Ascending aorta (tissue), 2 donors: ENCODE measurements at places on chromosomes 7 and 10.
A peak's percentile ranks its signal among the peaks of the same experiment; 100 is the strongest.

- no peak for DNase-seq
- H3K4me1 ChIP-seq = peaks cover 9% of the 10 kb centered on the region
- H3K4me3 ChIP-seq = peak overlapping the region; percentile 93
- no peak overlapping the region for H3K27ac ChIP-seq
Measured at GRCh38 chr7:39624442-39624807, 1.1 kb downstream of the RALA start.

GRCh38 chr10:44197646-44198045, 187.3 kb downstream of the CXCL12 start:
- no peaks in the 10 kb centered on the region for H3K27me3 ChIP-seq
- no peak overlapping the region for H3K27ac ChIP-seq
- DNase-seq = no peak
- no peak overlapping the region for H3K4me3 ChIP-seq

DNA sequence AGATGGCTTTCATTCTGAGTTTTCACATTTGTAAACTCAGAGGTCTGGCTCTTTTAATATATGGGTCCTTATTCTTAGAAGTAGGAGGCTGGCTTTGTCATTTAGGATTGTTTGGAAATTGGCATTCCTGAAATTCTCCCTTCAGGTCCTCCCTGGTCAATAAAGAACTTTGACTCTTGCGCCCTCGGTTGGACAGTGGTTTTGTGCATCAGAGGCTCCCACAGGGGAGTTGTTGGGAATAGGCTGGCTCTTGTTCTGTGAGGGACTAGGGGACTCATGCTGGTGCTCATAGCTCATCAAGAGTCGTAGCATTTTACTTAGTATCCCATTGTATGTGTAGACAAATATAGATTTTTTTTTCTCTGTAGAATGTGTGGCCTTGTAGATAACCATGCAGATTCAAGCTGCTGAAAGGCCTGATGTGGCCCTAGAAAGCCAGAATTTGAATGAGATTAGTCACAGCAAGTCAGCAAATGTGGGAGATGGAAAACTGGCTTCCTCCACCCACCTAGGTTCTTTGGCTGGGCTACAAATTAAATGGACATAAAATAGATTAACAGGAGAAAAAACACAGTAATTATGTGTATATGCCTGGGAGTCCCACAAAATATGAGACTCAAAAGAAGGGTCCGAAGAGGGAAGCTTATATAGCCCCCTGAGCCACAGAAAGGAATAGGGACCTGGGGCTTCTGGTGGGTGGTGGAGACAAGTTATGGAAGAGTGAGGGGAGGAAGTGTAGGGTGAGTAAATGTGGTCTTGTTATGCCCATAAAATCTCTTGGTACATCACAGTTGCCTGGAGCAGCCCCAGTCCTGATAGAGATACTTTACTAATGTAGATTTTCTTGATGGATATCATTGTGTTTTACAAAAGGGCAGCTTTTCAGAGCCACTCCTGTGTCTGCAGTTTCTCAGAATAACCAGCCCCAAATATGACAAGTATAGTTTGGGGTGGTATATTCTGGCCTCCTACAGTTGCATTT, 94.6 kb upstream of the BTBD16 start:
- H3K4me3 ChIP-seq = no peak overlapping the region
- H3K27me3 ChIP-seq = no peaks in the 10 kb centered on the region
- no peak for DNase-seq
- H3K27ac ChIP-seq = no peak overlapping the region
- H3K36me3 ChIP-seq = peaks cover 5% of the 10 kb centered on the region
- no peaks in the 10 kb centered on the region for H3K4me1 ChIP-seq

GRCh38 chr7:103765901-103766300, 223.6 kb downstream of the RELN start:
- no peak overlapping the region for H3K27ac ChIP-seq
- H3K4me1 ChIP-seq = no peaks in the 10 kb centered on the region
- DNase-seq = no peak
- H3K36me3 ChIP-seq = no peaks in the 10 kb centered on the region
- no peak overlapping the region for H3K4me3 ChIP-seq

DNA sequence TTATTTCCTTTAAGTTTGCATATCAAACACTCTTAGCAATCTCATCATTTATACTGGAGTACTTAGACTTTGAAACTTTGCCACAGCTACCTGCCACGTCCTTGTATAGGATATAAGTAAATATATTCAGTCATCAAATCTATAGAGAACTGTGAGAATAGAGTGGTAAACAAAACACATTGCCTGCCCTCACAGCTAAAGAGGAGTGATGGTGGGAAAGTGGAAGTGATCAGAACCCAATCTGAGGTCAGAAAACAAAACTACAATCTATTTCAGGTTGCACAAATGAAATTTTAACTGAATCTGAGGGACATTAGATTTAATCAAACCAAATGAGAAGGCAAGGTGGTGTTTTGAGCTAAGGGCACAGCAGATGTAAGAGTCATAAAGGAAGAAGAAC, 74.8 kb downstream of the ZEB1 start:
- H3K4me1 ChIP-seq = no peaks in the 10 kb centered on the region
- DNase-seq = no peak
- H3K27ac ChIP-seq = no peak overlapping the region
- H3K36me3 ChIP-seq = no peaks in the 10 kb centered on the region

- no peaks in the 10 kb centered on the region for H3K4me1 ChIP-seq
- H3K27ac ChIP-seq = no peak overlapping the region
- H3K4me3 ChIP-seq = no peak overlapping the region
- no peaks in the 10 kb centered on the region for H3K27me3 ChIP-seq
Measured at GRCh38 chr7:81725812-81726127, 44.1 kb downstream of the HGF start.

- no peak overlapping the region for H3K27ac ChIP-seq
- no peak for DNase-seq
- no peaks in the 10 kb centered on the region for H3K27me3 ChIP-seq
- no peak overlapping the region for H3K4me3 ChIP-seq
- no peaks in the 10 kb centered on the region for H3K4me1 ChIP-seq
- H3K36me3 ChIP-seq = no peaks in the 10 kb centered on the region
Measured at GRCh38 chr7:39383136-39383535, 183.1 kb upstream of the YAE1 start.

DNA sequence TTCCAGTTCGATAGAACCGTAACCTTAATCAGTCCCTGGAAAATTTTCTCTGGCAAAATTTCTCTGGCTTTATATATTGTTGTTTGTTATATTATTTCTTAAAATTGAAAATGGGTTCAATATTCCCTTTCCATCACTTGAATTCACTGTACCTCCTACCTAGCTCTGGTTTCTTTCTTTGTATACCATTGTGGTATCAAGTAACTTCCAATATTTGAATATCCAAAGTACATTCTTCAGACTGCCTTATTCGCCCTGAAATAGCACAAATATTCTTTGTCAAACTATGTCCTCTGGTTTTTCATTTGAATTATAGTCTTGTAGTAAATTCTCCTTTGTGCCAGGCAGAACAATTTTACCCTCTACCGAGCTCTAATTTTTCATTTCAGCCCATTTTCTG, 541.6 kb downstream of the REEP3 start:
- DNase-seq = no peak
- H3K4me3 ChIP-seq = no peak overlapping the region
- no peak overlapping the region for H3K27ac ChIP-seq

DNA sequence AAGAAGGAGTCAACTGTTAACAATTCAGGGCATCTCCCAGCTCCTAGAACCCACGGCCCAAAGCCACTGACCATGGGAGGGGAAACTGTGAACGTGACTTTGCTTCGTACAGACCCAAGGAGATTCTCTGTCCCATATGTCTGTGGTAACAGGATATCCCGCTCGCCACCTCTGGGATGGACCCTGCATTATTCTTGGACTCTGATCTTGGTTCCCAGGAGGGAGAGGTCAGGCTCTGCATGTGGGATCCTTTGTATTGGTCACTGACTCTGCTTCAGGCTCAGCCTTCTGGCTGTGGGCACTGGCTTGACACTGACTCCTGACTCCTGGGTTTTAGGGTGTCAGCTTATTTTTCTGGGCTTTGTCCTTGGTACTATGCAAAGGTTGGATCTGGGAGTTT, 13.5 kb upstream of the MBL2 start:
- H3K27me3 ChIP-seq = no peaks in the 10 kb centered on the region
- no peak overlapping the region for H3K27ac ChIP-seq
- no peak for DNase-seq
- H3K36me3 ChIP-seq = no peaks in the 10 kb centered on the region

GRCh38 chr7:55546814-55547213, 25.5 kb downstream of the VOPP1 start:
- peak overlapping the region; percentile 12 for H3K27ac ChIP-seq
- H3K4me3 ChIP-seq = no peak overlapping the region
- H3K4me1 ChIP-seq = peaks cover 13% of the 10 kb centered on the region
- peak; percentile 73 for DNase-seq
- no peaks in the 10 kb centered on the region for H3K36me3 ChIP-seq

GRCh38 chr7:99928994-99929729, at the start of gene GJC3:
Gene GJC3 (minus strand): TSS chr7:99929620. CDS start chr7:99929620, 0 bp downstream.
- no peaks in the 10 kb centered on the region for H3K36me3 ChIP-seq
- H3K4me3 ChIP-seq = no peak within 1 kb of the TSS
- no peak within 1 kb of the TSS for H3K27ac ChIP-seq
- H3K27me3 ChIP-seq = no peaks in the 10 kb centered on the region
- H3K4me1 ChIP-seq = no peaks in the 10 kb centered on the region

DNA sequence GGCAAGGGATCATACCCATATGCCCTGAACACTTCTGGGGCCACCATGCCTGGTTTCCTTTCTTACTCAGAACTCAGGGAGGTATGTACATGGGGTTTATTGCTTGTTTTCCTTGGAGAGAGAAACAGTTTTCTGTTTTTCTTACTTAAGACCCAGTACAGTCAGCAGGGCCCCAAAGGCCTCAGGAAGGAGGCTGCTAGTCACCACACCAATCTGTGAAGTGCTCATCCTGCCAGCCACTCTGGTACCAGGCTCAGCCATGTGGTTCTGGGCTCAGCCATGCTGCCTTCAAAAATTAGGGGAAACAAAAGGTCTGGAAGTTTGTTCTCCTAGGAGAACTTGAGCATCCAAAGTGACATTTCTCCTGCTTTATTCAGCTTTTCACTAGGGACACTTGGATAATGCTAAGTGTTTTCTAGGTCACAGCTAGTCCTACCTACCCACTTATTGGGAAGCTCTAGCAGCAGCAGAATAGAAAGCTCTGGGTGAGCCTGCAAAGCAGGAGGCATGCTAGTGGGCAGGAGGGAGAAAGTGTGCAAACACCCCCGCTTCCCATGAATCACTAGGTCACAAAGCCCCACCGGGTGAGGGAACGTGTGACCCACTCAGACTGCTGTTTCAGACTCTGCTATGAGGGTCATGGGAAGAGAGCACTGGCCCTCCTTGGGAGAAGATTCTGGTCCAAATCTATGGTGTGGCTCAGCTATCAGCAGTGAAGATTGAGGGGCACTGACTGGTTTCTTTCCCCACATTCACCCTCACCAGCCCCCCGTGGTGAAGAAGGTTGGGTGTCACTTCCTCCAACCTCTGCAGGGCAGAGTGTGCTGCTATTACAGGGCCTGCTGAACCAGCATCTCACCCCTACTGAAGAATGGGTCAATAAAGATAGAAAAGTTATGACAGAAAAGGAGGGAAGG, 23.9 kb downstream of the NUDCD3 start:
- H3K27me3 ChIP-seq = no peaks in the 10 kb centered on the region
- H3K4me1 ChIP-seq = peaks cover 29% of the 10 kb centered on the region
- no peaks in the 10 kb centered on the region for H3K36me3 ChIP-seq
- H3K27ac ChIP-seq = no peak overlapping the region

- H3K27ac ChIP-seq = peak overlapping the region; percentile 64
- peaks cover 58% of the 10 kb centered on the region for H3K4me1 ChIP-seq
- H3K27me3 ChIP-seq = no peaks in the 10 kb centered on the region
- peak; percentile 66 for DNase-seq
- H3K36me3 ChIP-seq = peaks cover 7% of the 10 kb centered on the region
- no peak overlapping the region for H3K4me3 ChIP-seq
Measured at GRCh38 chr10:128062331-128062880, 63.8 kb downstream of the MKI67 start.

DNA sequence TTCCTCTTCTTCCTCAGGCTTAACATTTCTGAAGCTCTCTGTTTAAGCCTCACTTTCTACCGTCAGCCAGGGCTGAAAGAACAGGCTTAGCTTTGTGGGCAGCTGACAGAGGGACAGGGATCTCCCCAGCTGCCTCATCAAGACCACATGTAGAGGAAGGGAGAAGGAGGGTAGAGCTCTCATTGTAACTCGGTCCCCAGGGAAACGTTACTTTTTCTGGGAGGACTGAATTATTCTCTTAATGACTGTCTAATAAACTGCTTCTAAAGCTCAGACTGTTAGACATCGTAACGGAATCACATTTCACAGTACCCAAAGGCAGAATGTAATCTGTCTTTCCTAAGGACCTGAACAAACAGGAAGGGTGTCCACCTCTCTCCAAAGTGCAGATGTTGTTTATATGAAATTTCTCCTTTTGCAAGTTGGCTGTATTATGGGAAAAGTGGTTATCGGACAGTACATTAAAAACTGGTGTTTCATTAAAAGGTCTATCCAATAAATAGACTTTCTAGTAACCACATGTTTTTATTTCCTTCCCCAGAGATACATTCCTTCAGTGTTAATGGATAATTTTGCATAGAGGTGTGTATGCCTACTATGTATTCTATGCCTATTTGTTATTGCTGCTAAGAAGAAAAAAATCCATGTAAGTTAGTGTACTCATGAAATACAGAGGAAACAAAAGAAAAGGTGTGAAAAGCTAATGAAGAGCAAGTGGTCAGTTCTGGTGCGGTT, 144.2 kb downstream of the CTTNBP2 start:
- H3K27me3 ChIP-seq = no peaks in the 10 kb centered on the region
- peaks cover 14% of the 10 kb centered on the region for H3K36me3 ChIP-seq
- no peak for DNase-seq
- H3K4me3 ChIP-seq = no peak overlapping the region

GRCh38 chr10:13734151-13734550, 147.4 kb downstream of the PRPF18 start:
- H3K4me3 ChIP-seq = no peak overlapping the region
- no peaks in the 10 kb centered on the region for H3K4me1 ChIP-seq
- no peak overlapping the region for H3K27ac ChIP-seq
- H3K27me3 ChIP-seq = no peaks in the 10 kb centered on the region
- H3K36me3 ChIP-seq = peaks cover 15% of the 10 kb centered on the region
- DNase-seq = no peak

DNA sequence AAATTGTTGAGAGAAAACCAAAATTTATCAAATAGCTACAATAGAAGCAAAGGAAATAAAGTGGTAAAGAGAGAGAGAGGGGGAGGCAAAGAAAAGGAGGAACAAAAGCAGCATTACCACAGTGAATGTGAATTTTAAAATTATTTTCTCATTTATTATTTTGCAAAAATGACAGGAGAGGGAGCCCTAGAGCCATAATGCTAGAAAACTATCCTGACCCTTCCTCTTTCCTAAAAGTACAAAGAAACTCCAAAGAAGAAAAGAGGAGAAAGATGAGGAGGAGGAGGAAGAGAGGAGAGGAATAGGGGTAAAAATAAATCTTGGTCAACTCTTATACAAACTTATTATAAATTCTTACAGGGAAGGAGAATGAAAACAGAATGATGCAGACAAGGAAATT, 921.5 kb downstream of the NRG3 start:
- H3K36me3 ChIP-seq = no peaks in the 10 kb centered on the region
- no peak overlapping the region for H3K27ac ChIP-seq
- DNase-seq = no peak
- H3K4me1 ChIP-seq = no peaks in the 10 kb centered on the region
- H3K4me3 ChIP-seq = no peak overlapping the region

GRCh38 chr10:110901954-110902819, 16.8 kb downstream of the BBIP1 start:
- no peak overlapping the region for H3K4me3 ChIP-seq
- DNase-seq = no peak
- peaks cover 21% of the 10 kb centered on the region for H3K36me3 ChIP-seq
- H3K4me1 ChIP-seq = no peaks in the 10 kb centered on the region
- no peaks in the 10 kb centered on the region for H3K27me3 ChIP-seq

GRCh38 chr10:64396105-64396708, 875.0 kb downstream of the REEP3 start:
- H3K27me3 ChIP-seq = no peaks in the 10 kb centered on the region
- H3K36me3 ChIP-seq = no peaks in the 10 kb centered on the region
- no peak for DNase-seq
- no peak overlapping the region for H3K27ac ChIP-seq
- H3K4me3 ChIP-seq = no peak overlapping the region
